GM23248 (cell line): ENCODE measurements at places on chromosomes 13 and 19. TPM values are rescaled to one million over a fixed set of nuclear protein-coding genes. Genes with fewer than 3 reads are reported as not detected.

The SLC10A2 gene
- polyA plus RNA-seq: not detected in 2 replicates

The NEK5 gene
- 0.13 and 0.19 TPM in 2 replicates for polyA plus RNA-seq

The DGKH gene
- polyA plus RNA-seq: 1.4 and 1.5 TPM in 2 replicates

The KMT2B gene
- 4.0 and 4.1 TPM in 2 replicates for polyA plus RNA-seq

The PSG1 gene
- polyA plus RNA-seq: 2.5 and 3.0 TPM in 2 replicates

The CGB2 gene
- 0.75 TPM in 1 of 2 replicates, not detected in the other for polyA plus RNA-seq

The ZNF30 gene
- 1.7 and 2.2 TPM in 2 replicates for polyA plus RNA-seq

The LILRA2 gene
- polyA plus RNA-seq: not detected in 2 replicates

The MBD3L2 gene
- polyA plus RNA-seq: not detected in 2 replicates

The DNAAF3 gene
- 0.39 and 0.47 TPM in 2 replicates for polyA plus RNA-seq

DNA sequence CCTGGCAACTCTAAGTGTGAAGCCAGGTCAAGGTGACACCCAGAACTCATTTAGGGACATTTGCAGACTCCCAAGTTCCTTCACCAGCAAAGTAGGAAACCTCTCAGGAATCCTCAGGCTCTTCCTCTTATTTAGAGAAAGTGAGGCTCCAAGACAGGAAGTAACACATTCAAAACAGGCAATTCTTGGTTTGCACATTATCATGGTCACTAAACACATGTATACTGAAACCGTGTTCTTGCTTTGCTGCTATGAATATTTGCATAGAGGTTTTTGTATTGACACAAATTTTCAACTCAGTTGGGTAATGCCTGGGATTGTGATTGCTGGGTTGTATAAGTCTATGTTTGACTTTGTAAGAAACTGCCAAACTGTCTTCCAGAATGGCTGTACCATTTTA is 13.2 kb upstream of the URI1 start:
- no peak for DNase-seq

- no peak for DNase-seq
Observed at GRCh38 chr19:14941189-14941588, at the start of gene OR7C2. TSS of gene OR7C2 (plus strand) at chr19:14941489. CDS start at chr19:14941489, 0 bp downstream.

DNA sequence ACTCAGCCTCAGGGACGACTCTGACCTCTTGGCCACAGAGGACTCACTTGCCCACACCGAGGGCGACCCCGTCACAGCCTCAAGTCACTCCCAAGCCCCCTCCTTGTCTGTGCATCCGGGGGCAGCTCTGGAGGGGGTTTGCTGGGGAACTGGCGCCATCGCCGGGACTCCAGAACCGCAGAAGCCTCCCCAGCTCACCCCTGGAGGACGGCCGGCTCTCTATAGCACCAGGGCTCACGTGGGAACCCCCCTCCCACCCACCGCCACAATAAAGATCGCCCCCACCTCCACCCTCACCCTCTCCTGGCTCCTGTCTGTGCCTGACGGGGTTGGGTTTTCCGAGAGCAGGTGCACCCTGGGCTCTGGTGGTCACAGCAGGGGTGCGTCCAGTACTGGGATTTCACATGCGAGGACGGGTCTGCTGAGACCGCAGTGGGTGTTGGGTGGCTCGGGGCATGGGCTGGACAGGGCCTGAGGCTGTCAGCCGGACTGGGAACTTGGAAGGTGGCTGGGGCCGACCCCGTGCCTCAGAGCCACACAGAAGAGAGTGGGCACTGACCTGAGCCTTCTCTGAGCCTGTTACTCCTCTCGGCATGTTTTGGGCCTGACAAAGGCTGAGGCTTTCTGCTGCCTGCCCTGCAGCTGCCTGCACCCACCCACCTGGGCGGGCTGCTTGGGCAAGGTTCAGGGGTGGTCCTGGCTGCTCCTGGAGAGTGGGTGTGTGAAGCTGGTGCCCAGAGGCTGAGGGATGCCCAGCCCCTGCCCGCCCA is 6.3 kb upstream of the HCN2 start:
- DNase-seq: no peak

- peak; percentile 50 for DNase-seq
Observed at GRCh38 chr19:892243-892893, 619 bp downstream of the MED16 start.

GRCh38 chr19:40465025-40465556 is 454 bp downstream of the BLVRB start:
- DNase-seq: peak; percentile 87

- DNase-seq: peak; percentile 24
Observed at GRCh38 chr13:114211446-114212157, 23.1 kb upstream of the CDC16 start.

- DNase-seq: no peak
Observed at GRCh38 chr19:51047031-51047335, 12.2 kb upstream of the KLK12 start.

- no peak for DNase-seq
Observed at GRCh38 chr19:33407716-33408115, 34.2 kb downstream of the CEBPG start.

DNA sequence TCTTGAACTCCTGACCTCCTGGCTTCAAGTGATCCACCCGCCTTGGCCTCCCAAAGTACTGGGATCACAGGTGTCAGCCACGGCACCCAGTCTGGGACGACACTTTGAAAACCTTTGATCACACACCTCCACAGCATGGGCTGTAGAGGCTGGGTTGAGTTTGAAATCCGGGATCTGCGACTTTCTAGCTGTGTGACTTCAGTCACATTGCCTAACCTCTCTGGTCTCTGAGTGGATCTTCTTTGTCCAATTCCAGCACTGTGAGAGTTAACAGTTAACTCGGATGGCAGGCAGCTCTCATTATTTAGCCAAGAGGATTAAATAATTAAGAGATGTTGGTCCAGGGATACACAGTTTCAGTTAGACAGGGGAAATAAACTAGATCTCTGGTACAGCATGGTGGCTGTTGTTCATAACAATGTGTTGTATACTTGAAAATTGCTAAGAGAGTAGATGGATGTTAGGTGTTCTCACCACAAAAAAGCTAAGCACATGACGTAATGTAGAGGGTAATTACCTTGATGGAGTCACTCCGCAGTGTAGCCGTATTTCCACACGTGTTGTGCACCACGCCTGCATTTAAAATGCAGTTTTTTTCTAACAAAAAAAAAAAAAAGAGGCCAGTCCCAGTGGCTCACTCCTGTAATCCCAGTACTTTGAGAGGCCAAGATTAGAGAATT is 1.9 kb downstream of the GALP start:
- DNase-seq: no peak

- DNase-seq: no peak
Observed at GRCh38 chr19:6527893-6528543, 2.8 kb upstream of the TNFSF9 start.

- DNase-seq: no peak
Observed at GRCh38 chr19:31015778-31016177, 333.5 kb downstream of the TSHZ3 start.

DNA sequence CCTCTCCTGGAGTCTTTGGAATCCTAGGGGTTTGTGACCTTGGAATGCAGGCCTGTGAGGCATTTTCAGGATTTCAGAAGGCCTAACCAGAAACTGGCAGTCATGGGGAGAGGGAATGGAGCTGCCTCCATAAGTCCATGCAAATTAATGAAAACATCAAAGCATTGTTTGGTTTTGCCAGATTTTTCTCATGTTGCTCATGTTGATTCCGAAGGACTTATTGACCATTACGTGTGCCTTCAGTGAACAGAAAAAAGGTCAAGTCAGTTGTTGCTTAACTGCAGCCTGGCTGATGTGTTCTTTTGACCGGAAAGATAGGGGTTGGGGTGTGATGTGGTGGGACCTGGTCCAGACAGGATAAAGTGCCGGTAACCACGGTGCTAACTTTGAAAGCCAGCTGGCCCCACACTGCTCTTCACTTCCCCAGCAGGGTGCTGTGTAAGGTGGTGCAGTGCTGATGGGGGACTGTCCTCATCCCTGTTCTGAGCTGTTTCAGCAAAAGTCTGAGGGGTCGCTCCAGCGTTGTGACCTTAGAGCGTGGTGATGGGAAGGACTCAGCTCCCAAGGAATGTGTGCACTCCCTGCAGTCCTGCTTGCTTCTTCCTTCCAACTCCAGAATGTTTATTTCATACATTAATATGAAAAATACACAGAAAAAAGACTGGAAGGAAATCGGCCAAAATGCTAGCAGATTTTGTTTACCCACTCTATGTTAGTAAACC is 3.5 kb downstream of the RNF113B start:
- peak; percentile 93 for DNase-seq

DNA sequence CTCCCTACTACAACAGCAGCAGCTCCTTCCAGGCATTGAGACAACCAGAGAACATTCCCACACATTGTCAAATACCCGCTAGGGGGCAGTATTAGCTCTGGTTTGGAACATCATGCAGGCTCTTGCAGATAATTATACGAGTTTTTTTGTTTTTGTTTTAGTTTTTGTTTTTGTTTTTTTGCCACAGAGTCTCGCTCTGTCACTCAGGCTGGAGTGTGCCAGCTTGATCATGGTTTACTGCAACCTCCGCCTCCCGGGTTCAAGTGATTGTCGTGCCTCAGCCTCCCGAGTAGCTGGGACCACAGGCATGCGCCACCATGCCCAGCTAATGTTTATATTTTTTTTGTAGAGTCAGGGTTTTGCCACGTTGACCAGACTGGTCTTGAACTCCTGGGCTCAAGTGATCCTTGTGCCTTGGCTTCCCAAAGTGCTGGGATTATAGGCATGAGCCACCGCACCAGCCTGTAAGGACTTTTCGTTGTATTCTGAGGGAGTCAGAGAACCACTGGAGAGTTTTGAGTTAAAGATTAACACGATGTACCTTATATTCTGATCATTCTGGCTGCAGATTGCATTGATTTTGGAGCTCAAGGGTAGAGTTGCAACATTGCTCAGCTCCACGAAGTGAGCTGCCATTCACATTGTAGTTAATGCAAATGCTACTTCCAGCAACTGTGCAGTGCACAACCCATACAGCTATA is 41.7 kb upstream of the CEACAM20 start:
- peak; percentile 80 for DNase-seq

DNA sequence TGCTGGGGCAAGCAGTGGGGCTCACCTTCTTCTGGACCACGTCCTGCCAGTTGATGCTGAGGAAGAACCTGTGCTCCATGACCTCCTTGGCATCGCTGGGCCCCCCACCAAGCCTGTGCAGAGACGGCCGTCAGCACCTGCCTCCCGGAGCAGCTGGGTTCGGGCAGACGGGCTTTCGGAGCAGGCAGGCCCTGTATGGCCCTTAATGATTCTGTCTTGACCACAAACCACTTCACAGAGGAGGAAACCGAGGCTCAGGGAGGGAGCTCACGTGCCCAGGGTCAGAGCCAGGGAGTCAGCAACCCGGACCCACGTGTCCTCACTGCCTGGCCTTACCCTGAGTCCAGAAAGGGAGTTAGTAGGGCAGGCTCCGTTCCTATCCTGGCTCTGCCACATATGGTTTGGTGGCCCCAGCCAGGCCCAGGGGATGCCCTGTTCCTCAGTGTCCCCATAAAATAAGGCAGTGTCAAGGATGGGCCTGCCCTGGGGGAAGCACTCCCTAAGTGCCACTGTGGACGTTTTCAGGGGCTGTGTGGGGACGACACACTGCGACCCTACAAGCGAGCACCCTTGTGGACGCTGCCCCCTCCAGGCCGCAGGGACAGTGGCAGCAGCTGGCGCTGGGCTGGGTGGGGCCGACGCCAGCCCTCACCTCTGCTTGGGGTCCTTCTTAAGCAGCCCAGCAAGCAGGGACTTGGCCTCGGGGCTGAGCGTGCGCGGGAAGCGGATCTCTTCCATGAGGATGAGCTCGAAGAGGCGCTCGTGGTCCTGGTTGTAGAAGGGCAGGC is 8.9 kb upstream of the CCNP start:
- no peak for DNase-seq

GRCh38 chr19:15456871-15457700 is 7.3 kb downstream of the RASAL3 start:
- peak; percentile 21 for DNase-seq

DNA sequence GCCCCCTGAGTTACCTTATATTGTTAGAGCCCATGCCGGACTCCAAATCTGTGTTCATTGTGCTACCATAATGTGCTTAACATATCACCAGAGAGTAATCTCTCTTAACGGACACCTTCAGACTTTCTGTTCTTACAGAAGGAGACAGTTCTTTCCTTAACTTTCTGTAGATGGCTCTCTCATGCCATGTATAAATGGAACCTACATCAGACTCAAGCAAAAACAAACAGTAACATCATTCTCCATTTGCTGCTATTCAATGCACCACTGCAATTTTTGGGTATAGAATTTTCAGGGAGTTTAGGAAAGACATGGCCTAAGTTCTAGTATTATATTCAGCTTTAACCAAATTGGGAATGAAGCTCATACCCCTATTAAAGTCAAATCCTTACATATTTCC is 12.6 kb upstream of the UGGT2 start:
- no peak for DNase-seq

DNA sequence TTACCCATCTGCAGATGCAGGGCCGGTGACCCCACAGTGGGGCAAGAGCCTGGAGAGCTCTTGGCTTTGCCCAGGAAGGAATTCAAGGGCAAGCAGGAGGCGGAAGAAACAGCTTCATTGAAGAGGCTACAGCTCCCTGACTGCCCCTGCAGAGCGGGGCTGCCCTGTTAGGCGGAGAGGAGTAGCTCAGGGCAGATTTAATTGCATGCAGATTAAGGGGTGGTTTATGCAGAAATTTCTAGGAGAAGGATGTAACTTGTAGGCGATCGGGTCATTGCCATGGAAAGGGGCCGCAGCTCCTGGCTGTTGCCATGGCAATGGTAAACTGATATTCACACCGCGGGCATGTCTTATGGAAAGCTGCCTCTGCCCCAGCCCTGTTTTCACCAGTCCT is 94.1 kb downstream of the ATP11A start:
- no peak for DNase-seq

- DNase-seq: no peak
Observed at GRCh38 chr19:44345959-44346358, 10.5 kb downstream of the ZNF112 start.

- peak; percentile 56 for DNase-seq
Observed at GRCh38 chr19:408902-409515, at the start of gene C2CD4C. TSS of gene C2CD4C (minus strand) at chr19:409147. CDS start at chr19:408361, 786 bp downstream.

DNA sequence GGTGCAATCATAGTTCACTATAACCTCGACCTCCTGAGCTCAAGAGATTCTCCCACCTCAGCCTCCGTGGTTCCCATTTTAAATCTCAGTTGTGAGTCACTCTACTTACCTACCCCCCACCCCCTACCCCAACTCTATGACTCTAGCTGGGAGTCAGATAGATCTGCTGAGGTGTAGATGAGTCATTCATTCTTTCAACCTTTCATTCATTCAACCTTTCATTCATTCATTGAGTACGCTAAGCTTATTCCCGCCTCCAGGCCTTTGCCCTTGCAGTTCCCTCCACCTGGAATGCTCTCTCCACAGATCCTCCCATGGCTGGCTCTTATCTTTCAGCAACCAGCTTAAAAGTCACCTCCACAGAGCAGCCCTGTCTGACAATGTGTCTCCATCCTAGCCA is 1.1 kb upstream of the MAST1 start:
- no peak for DNase-seq
